A375 (cell line): ENCODE measurements at places on chromosomes 6 and 20. TPM values are rescaled to one million over a fixed set of nuclear protein-coding genes. Genes with fewer than 3 reads are reported as not detected.

The SPTLC3 gene
- total RNA-seq, result 2.6 and 3.0 TPM in 2 replicates

The C20orf144 gene
- total RNA-seq, result 0.04 TPM in 1 of 2 replicates, not detected in the other

The MRPS18B gene
- 50.3 and 57.9 TPM in 2 replicates for total RNA-seq

The TCP11 gene
- total RNA-seq, result not detected in 2 replicates

The STX11 gene
- total RNA-seq, result 0.08 and 0.24 TPM in 2 replicates

The DEFB112 gene
- total RNA-seq, result not detected in 2 replicates

The BPIFB2 gene
- total RNA-seq, result not detected in 2 replicates

The HSPA12B gene
- not detected in 2 replicates for total RNA-seq

The RIMS1 gene
- 0.94 and 1.5 TPM in 2 replicates for total RNA-seq

The CRYBG1 gene
- total RNA-seq, result 16.7 and 18.0 TPM in 2 replicates

The GMPR gene
- total RNA-seq, result 0.49 TPM in 1 of 2 replicates, not detected in the other

The ITCH gene
- total RNA-seq, result 49.1 and 53.9 TPM in 2 replicates

The FAM83D gene
- total RNA-seq, result 49.2 and 51.1 TPM in 2 replicates

The CYP39A1 gene
- total RNA-seq, result 0.11 and 0.19 TPM in 2 replicates

The PROKR2 gene
- not detected in 2 replicates for total RNA-seq

The ENPP5 gene
- not detected in 2 replicates for total RNA-seq

The SIRPA gene
- total RNA-seq, result 5.5 and 6.8 TPM in 2 replicates

The PAK5 gene
- not detected in 2 replicates for total RNA-seq

The GATA5 gene
- total RNA-seq, result not detected in 2 replicates

The GFOD1 gene
- 3.4 and 3.7 TPM in 2 replicates for total RNA-seq

The OXT gene
- total RNA-seq, result not detected in 2 replicates

The PRICKLE4 gene
- not detected in 2 replicates for total RNA-seq

The AIG1 gene
- total RNA-seq, result 29.9 and 30.6 TPM in 2 replicates

The NMBR gene
- total RNA-seq, result not detected in 2 replicates

The CALHM6 gene
- 0.38 and 0.82 TPM in 2 replicates for total RNA-seq

The CDS2 gene
- total RNA-seq, result 8.4 and 9.6 TPM in 2 replicates

The RUNX2 gene
- 1.4 and 1.5 TPM in 2 replicates for total RNA-seq

The FUT9 gene
- total RNA-seq, result 0.56 and 0.79 TPM in 2 replicates

The LAMA2 gene
- total RNA-seq, result 2.0 and 2.6 TPM in 2 replicates

The NHLRC1 gene
- 0.30 and 0.40 TPM in 2 replicates for total RNA-seq

The PAQR8 gene
- 2.4 and 3.4 TPM in 2 replicates for total RNA-seq

The CPNE5 gene
- total RNA-seq, result 0.05 and 0.26 TPM in 2 replicates

The SCRT2 gene
- total RNA-seq, result not detected in 2 replicates

The MKKS gene
- total RNA-seq, result 6.9 and 7.3 TPM in 2 replicates

The NRN1 gene
- 4.0 and 6.1 TPM in 2 replicates for total RNA-seq

The STMN3 gene
- total RNA-seq, result 7.2 and 10.3 TPM in 2 replicates

The ECT2L gene
- total RNA-seq, result not detected in 2 replicates
